Putamen (tissue), 1 donor: ENCODE measurements at places on chromosomes 16 and 17.

GRCh38 chr16:22055881-22056280 is 36.5 kb upstream of the VWA3A start:
- no peak for DNase-seq

GRCh38 chr17:43702637-43703036 is 40.9 kb upstream of the MEOX1 start:
- no peak for DNase-seq

DNA sequence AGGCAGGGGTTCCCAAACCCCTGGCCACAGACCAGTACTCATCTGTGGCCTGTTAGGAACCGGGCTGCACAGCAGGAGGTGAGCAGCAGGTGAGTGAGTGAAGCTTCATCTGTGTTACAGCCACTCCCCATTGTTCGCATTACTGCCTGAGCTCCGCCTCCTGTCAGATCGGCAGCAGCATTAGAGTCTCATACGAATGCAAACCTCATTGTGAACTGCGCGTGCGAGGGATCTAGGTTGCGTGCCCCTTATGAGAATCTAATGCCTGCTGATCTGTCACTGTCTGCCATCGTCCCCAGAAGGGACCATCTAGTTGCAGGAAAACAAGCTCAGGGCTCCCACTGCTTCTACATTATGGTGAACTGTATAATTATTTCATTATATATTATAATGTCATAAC is 25.1 kb upstream of the RMI2 start:
- no peak for DNase-seq

- DNase-seq, result no peak
Measured at GRCh38 chr16:19384656-19385055, 33.0 kb upstream of the TMC5 start.

DNA sequence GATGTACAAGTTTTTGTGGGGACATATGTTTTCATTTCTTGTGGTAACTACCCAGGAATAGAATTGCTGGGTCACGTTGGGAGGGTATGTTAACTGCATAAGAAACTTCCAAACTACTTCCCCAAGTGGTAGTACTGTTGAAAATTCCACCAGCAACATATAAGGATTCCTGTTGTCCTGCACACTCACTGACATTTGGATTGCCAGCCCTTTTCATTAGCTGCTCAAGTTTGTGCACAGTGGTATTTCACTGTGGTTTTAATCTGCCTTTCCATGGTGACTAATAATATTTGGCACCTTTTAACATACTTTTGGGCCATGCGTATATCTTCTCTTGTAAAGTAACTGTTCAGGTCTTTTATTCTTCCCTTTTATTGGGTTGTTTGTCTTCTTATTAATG is 103.3 kb downstream of the GNAO1 start:
- no peak for DNase-seq

- DNase-seq, result no peak
Measured at GRCh38 chr16:66459878-66460277, 32.8 kb downstream of the BEAN1 start.

- DNase-seq, result no peak
Measured at GRCh38 chr16:83356266-83356665, 451.5 kb upstream of the HSBP1 start.

DNA sequence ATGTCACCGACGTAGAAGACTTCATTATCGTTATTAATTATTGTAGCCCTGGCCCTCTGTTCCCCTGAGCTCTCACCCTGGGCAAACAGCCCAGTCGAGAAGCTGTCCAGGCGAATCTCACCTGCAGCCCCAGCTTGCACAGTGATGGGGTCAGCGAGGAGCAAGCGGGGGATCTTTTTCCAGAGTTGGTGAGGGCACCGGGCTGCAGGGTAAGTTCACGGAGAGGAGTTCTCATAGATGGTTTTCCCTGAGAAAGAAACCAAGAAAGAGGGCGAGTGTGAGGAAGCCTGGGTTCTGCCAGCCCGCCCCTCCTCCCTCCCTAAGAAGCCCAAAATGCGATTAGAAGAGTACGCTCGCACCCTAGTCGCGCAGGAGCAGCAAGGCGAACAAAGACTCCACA is 436 bp downstream of the SPAG5 start:
- DNase-seq, result no peak

DNA sequence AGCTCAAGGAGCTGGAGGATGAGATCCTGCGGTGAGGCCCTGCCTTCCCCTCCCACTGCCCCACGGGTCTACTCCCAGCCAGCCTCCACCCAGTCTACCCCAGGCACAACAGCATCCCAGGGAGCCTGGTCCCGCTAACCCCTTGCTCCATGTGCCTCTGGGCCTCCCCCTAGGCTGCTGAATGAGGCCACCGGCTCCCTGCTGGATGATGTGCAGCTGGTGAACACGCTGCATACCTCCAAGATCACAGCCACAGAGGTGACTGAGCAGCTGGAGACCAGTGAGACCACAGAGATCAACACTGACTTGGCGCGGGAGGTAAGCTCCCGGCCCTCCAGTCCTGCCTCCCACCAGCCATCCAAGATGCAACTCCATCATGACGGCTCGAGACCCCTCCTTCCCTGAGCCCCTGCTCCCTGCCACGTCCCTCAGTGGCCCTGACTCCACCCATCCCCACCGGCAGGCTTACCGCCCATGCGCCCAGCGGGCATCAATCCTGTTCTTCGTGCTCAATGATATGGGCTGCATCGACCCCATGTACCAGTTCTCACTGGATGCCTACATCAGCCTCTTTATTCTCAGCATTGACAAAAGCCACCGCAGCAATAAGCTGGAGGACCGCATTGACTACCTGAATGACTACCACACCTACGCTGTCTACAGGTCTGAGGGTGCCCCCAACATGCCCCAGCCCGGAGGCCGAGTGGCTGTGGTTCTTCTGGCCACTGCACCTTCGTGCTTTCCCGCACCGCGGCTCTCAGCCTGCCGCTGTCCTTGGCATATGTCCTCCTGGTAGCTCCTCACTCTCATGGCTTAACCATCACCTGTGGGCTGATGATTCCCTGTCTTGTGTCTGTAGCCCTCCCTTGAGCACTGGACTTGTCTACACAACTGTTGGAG is 15.0 kb upstream of the KDM6B start:
- DNase-seq, result no peak

- no peak for DNase-seq
Measured at GRCh38 chr16:84729716-84730320, 30.0 kb downstream of the USP10 start.

GRCh38 chr17:63425483-63425882 is 20.6 kb downstream of the CYB561 start:
- DNase-seq, result peak; percentile 67

- DNase-seq, result peak; percentile 0
Measured at GRCh38 chr17:14557480-14557879, 256.6 kb downstream of the HS3ST3B1 start.

DNA sequence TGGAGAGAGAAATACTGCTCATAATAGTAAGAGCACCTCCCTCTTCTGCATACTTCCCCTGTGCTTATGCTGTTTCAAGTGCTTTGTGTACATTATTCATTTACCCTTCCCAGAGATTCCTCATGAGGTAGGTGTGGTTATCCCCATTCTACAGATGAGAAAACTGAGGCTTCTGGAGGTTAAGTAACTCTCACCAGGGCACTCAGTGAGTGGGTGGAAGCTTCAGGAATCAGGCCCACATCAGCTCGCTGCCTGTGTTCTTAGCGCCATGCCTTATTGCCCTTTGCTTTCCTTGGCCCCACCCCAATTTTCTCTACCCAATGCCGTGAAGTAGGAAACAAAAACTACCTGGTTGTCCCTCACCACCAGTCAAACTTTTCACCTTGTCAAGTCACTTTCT is 18.1 kb upstream of the ITGB3 start:
- no peak for DNase-seq

GRCh38 chr16:28092721-28093384 is 29.3 kb upstream of the GSG1L start:
- DNase-seq, result no peak

DNA sequence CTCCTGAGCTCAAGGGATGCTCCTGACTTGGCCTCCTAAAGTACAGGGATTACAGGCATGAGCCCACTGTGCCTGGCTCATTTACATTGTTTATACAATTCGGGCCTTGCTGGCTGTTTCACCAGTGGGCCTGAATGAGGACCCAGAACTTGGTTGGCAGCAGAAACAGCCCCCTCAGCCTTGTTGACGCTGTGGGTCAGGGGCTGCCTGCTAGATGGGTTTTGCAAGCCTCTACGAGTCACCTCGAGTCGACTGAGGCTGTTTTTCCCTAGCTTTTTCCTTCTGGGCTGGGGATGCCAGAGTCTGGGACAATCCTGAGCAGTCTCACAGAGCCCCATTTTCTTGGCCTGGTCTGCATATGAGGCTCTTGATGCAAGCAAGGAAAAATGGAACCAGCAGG is 16.1 kb downstream of the PPL start:
- no peak for DNase-seq

- no peak for DNase-seq
Measured at GRCh38 chr17:62105357-62105756, 40.3 kb upstream of the MED13 start.

DNA sequence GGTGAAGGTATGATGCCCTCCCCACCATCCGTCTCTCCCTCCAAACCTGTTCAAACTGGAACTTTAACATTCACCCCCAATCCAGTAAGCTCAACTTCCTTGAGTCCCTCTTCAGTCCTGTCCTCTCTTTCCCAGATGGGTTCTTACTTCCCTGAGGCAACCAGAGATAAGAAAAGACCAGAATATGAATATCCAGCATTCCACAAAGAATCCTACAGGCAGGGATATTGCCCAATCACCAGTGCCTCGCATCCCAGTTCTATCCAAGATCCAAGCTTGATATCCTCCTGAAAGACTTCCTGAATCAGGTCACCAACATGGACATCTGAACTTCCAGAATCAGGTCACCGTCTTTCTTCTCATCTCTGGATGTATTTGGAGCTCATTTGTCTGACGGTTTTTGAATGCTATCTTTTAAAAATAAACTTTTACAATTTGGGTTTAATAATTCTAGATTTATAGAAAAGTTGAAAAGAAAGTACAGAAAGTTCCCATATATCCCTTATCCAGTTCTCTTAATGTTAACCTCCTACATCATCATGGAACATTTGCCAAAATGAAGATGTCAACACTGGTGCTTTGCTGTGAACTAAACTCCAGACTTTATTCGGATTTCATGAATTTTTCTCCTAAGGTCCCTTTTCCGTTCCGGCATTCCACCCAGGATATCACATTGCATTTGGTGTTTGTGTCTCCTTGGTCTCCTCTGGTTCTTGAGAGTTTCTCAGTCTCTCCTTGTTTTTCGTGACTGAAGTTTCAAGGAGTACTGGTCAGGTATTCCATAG is 13.7 kb upstream of the COL1A1 start:
- no peak for DNase-seq

DNA sequence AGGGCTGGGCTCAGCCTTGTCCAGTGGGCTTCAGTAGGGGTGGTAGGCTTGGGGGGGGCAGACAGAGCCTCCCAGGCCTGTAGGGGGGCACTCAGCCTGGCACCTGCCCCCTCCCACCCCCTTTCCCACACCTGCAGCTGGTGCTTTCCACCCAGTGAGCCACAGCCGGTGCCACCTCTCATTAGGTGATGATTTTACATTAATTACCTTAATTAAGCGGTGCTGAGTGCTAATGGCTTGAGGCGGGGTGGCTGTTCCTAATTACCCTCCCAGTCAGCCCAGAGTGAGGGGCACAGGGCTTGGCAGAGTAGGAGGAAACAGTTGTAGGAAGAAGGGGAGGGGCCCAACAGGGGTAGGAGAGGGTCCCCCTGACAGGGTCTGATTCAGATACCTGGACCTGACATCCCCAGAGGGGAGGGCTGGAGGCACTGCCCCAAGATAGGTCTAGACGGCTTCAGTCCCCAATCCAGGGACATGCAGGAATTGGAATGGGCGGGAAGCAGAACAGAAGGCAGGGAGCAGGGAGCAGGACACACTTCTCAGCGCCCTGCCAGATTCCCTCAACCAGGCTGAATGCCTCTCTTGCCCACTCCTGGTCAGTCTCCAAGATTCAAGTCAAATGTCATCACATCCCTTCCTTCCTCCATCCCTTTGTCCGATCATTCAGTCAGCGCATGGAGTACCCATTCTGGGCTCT is 26.5 kb upstream of the PHF12 start:
- DNase-seq, result no peak
